Upper lobe of right lung (tissue), 1 donor: ENCODE measurements at places on chromosomes 12 and 14.

DNA sequence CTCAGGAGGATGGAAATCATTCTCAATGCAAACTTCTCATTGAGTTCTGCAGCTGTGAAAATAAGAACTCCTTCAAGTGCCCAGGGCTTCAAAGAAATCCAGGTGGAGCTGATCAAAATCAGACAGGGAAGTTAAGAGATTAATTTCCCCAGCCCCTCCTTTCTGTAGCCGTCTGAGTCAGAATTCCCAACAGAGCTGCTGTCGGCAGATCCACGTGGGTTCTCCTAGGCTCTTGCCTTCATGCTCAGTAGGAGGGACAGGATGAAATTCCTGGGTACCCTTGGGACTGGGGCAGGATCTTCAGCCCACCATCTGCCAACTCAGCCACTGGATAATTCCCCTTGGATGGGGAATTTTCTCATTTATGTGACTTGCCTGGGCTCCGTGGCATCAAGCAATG, 13.3 kb downstream of the TGFB3 start:
- no peak for DNase-seq

- DNase-seq = no peak
Observed at GRCh38 chr12:49121047-49121696, 10.0 kb downstream of the TUBA1B start.

- no peak for DNase-seq
Observed at GRCh38 chr14:20690848-20691640, 2.5 kb downstream of the ANG start.

DNA sequence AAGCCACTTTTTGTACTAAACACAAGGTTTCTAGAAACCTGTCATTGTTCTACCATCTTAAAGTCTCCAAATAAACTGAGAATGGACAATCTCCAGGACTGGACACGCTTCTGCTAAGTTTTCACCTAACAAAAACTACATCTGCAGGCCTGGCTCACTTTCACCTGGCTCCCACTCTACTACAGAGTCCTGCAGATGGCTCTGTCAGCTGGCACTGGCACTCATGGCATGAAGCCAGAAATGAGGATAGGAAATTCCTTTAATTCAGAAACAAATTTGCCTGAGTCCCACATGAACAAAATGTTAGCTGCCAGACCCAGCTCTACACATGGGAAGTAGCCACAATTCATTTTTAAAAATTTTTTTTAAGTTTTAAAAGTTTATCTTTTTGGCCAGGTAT, 42.1 kb downstream of the STXBP6 start:
- no peak for DNase-seq

GRCh38 chr14:69619012-69619411, 7.6 kb downstream of the SUSD6 start:
- no peak for DNase-seq

DNA sequence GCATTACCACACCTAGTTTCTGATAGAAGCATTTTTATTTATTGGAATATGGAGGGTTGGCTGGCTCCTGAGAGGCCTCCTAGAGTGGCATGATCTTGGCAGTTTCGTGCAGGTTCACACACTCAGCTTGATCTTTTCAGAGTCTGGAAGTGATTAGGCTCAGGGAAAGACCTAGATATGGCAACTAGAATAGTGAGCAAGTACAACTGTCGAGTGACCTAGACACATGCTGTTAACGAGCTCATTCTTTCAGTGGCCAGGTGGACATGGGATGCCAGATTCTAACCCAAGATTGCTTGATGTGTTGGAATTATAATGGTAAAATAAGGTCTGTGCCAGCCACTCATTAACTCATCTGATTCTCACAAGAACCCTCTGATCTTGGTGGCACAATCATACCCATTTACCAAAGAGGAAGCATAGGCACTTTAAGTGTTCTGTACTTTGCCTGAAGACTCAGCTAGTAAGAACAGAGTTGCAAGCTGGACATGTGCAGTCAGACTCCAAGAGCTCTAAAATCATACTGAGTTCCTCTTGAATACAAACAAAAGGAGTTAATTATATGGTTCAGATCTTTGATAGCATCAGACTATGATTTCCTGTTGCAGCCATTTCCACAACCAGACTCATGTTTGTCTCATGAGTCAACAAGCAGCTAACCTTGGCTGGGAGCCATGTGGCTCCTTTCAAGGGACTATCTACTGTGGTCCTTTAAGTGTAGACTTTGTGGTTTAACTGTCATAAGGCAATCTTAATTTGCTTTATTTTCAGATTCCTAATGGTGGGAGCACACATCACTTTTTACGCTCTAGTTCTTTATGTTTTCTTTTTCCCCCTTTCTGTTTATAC, 144.2 kb downstream of the PLEKHA5 start:
- DNase-seq = no peak
